Hematopoietic multipotent progenitor cell treated with erythropoietin and hydrocortisone succinate and interleukin-3 and kit ligand, for 4 days (in vitro differentiated cells): ENCODE measurements at places on chromosomes 6 and 20.
A peak's percentile ranks its signal among the peaks of the same experiment; 100 is the strongest.

GRCh38 chr20:17419479-17420041, 111.6 kb downstream of the BFSP1 start:
- DNase-seq, result no peak

GRCh38 chr6:37251211-37251780, 6.3 kb upstream of the TBC1D22B start:
- no peak for DNase-seq

DNA sequence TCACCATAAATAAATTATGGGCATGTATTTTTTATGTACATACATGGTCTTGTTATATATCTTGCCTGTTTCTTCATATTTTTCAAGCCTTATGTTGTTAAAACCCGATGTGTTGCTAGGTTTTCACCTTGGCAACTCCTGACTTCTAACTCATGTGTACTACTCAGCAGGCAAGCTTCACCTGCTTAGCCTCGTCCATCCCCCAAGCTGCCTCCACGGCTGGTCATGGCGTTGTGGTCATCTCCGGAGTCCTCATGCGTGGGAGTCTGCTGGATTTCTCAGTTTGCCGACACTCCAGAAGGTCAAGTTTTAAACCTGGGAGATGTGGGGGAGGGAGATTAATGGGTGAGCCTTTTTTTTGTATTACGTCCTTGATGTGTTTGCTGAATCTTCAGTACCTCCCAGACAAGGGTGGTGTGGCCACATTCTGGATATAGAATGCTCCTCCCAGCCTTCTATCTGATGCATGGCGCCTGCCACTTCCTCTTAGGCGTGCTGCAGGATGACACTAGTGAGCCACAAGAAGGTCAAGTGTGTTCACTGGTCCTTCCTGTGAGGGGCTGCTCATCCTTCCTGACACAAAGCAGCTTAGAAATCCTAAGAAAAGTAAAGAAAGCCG, 26.6 kb upstream of the EDN3 start:
- peak; percentile 75 for DNase-seq

- DNase-seq, result peak; percentile 47
Measured at GRCh38 chr6:138555421-138555988, 56.2 kb upstream of the NHSL1 start.

GRCh38 chr6:52087498-52087999, at the start of gene PKHD1:
Gene PKHD1, minus strand, starts transcription at chr6:52087613. Its CDS starts 2,680 bp downstream, at chr6:52084933.
- DNase-seq, result peak; percentile 42

DNA sequence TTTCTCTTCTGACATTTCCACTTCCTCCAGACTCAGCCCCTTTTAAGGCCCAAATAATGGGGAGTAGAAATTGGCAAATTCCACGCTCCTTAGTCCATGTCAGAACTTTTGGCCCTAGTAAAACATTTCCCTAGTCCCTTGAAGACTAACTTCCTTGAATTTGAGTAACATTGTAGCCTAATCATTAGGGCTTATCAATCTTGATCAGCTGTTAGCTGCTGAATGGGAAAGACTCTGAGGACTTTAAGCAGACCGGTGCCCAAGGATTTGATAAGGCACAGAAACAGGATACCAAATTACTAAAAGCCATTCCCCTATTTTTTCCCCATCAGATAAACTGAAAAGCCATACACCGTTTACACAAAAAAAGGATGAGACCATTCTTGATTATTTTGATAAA, 37.0 kb upstream of the ECI2 start:
- no peak for DNase-seq

DNA sequence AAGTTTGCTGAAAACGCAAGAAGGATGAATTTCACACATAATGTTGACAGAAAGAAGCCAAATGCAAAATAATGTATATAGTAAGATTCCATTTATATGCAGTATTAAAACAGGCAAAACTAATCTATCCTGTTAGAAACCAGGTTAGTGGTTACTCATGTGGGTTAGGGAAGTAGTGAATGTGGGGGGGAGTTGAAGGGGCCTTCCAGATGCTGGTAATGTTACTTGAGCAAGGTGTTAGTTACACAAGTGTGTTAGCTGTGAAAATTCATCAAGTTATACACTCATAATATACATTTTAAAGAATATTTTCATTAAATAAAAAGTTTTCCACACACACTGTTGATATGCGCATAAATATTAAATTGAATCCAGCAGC, 29.8 kb downstream of the USP45 start:
- DNase-seq, result no peak

- DNase-seq, result no peak
Measured at GRCh38 chr6:101826678-101827077, 433.2 kb downstream of the GRIK2 start.

- DNase-seq, result no peak
Measured at GRCh38 chr6:142887517-142887916, 57.5 kb downstream of the HIVEP2 start.

DNA sequence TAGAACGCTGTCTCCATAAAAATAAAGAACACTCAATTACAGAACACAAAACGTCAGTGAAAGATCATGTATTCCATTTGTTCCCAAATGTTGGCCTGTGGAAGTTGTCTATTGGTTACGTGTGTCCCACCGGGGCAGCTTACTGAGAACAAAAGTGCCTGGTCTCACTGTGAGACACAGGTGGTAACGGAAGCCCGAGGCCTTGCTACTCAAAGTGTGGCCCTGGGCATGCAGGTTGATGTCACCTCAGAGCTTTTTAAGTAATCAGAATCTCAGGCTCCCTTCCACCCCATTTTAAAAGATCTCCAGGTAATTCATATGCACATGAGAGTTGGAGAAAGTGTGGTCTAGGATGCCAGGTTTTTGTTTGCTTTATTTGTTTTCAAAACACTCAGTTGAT, 422.5 kb upstream of the OPRM1 start:
- DNase-seq, result no peak

DNA sequence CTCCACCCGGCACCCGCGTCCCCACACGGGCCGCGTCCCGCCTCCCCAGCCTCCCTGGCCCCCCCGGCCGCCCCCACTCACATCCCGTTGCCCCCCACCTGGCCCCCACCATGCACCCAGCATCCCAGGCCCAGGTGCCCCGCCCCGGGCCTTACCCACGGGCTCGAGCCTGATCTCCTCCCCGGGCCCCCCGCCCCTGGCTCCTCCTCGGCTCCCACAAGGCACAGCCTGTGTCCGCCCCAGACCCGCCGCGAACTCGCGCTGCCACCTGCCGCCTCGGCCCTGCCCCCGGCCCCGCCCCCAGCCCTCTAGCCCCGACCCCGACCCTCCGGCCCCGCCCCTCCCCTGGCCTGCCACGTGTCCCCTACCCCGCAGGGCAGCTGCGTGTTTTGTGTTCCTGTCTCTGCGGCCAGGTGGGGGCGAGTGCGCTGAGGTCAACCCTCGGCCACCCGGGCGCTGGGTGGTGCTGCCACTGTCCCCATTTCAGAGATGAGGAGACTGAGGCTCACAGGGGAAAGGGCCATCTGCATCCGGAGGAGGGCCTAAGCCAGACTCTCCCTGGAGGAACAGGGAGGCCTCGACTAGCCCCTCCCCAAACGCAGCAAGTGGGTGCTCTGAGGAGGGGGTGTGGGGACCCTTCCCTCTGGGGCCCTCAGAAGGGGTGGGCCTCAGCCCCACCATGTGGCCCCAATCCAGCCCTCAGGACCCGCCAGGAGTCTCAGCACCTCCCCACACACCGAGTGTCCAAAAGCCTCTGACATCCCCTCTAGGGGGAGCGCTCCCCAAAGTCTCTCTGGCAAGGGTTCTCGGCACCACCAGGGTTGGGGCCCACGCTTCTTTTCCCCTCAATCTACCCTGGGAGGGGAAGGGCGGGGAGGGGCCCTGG, 99.8 kb downstream of the TAF4 start:
- DNase-seq, result peak; percentile 17

DNA sequence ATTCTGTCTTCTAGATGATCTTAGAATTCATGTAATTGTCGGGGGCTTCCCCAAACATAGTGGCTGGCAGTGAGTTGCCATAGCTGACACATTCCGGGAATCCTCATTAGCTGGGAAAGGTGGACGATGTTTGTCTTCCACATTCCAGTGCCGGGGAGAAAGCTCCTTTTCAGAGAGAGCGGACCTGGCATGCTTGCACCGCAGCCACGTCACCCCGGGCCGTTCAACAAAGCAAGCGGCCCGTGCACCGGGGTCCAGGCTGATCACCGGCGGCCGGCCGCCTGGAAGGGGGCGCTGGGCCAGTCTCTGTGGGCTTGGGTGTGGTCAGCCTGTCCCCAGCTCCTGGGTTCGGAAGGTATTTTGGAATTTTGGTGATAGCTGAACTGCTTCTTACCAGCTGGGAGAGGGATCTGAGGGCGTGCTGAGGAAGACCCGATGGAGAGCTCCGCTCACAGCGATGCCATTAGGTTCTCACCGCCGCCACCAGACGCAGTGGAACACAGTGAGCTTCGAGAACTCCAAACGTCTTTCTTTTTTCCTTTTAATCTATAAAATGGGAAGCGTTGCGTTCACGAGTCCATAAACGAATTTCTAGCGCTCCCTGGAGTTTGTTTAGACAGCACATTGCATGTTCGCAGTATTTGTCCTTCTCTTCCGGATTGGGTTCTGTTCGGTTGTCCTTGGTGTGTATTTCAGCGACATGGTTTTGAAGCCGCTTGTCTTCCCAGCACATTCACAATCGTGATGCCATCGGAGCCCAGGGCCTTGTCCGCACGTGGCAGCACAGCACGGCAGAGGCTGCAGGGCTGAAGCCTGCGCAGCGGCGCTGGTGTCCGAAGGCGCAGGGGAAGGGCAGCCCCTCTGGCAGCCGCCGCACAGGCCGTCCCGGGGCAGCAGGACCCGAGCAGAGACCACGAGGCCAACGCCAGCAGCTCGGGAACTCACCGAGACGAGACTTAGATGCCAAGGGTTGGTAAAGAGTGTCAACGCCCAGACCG, 557.6 kb downstream of the QKI start:
- no peak for DNase-seq

DNA sequence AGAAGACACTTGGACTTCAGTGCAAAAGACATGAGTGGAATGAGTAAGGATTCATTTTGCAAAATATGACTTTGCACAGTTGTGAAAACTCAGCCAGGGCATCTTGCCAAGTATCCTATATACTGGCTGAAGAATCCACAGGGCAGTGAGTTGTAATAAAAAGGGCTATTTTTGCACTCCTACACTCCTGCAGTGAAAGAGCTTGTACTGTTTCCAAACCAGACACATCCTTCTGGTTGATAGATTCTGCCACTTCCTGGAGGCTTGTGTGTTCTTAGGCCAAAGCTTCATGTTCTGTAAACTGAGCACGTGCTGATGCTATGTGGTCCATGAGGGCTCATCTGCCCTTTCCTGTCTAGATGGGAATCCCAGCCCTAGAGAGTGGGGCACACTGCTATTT, 34.9 kb downstream of the GMPR start:
- peak; percentile 29 for DNase-seq

GRCh38 chr20:35434085-35435005, 3.7 kb downstream of the GDF5 start:
- DNase-seq, result no peak

GRCh38 chr6:161108916-161109315, 117.3 kb downstream of the MAP3K4 start:
- DNase-seq, result no peak

DNA sequence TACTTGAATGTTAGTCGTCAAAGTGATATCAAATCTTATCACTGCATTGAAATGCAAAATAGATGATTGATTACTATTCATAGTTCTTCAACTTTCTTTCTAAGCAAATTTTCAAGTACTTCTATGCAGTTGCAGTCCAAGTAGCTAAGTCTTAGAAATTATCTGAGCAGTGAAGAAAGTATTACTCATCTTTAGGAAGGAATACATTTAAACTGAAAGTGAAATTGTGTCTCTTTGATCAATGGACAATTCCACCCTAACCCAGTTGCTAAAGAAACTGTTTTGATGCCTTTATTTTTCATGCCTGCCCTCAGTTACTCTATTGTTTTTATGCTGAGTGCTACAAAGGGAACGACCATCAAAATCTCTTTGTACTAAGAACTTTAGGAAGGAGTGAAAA, 337.4 kb downstream of the GRIK2 start:
- no peak for DNase-seq

DNA sequence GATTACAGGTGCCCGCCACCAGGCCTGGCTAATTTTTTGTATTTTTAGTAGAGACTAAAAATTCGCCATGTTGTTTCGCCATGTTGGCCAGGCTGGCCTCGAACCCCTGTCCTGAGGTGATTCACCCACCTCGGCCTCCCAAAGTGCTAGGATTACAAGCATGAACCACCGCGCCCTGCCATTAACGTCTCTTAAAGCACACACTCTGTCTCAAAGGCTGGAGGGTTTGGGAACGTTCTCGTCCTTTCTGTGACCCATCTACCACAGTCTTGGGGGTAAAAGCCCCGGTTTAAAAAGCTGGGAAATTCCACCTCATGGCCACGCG, 57.8 kb upstream of the ARID1B start:
- no peak for DNase-seq
